ENCODE measurements at places on chromosomes 7 and 10.

- DNase-seq: no peak
Observed at GRCh38 chr7:14196555-14196954, 207.1 kb upstream of the ETV1 start.

- DNase-seq: no peak
Observed at GRCh38 chr10:43806831-43807640, 158.4 kb upstream of the ZNF32 start.

DNA sequence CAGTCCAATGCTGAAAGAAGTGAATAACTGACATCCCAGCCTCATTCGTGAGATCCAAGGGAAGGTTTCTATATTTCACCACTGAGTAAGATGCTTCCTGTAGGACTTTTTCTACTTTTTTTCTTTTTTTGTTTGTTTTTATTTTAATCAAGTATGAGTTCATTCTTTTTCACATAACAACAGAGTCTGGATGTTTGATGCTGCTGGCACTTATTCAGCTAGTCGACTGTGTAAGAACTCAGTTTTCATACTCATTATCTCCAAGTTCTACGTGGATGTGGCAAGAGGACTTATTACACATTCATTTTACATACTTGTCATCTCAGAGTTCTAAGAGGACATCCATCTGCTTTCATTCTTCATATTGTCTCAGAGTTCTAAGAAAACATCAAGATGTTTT lies 86.9 kb downstream of the CPXM2 start:
- no peak for DNase-seq

DNA sequence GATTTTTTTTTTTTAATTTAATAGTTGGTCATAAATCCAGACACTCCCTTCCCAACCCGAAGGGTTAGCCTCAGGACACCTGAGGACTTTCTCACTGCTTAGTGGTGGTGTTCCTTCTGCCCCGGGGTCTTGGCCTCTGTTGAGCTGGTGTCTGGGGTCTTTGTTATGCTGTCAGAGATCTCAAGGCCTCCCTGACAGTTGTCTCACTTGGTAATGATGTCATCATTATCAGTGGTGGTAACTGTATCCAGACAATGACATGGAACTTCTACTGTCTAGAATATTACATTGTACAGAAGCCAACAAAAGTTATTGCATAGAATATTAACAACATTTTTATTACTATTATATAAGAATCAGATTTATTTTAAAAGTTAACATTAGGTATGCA lies 32.9 kb downstream of the PPP2R2D start:
- no peak for DNase-seq

DNA sequence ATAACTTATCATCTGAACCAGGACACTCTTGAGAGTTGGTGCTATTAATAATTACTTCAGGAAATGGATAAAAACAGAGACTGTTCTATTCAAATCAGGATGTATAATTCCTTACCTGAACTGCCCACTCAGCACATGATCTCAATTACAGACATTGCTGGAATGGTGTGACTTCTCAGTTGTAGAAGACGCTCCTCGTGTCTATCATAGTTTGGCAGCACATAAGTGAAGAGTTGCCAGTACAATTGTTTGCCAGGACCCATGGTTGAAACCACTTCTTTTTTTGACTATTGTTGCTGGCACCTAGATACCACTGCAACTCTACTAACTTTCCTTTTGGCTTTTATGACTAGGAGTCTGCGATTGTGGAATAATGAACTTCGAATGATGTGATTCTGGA lies 105.4 kb downstream of the ZNF365 start:
- DNase-seq: no peak
